ENCODE measurements at places on chromosomes 5 and 9.

- no peaks in the 10 kb centered on the region for H3K4me1 ChIP-seq
- no peak overlapping the region for H3K27ac ChIP-seq
These were observed 31.9 kb upstream of the C5orf58 start for GRCh38 chr5:170200876-170201275.

GRCh38 chr5:106047341-106047740, 1623.4 kb downstream of the EFNA5 start:
- no peaks in the 10 kb centered on the region for H3K36me3 ChIP-seq
- no peak overlapping the region for H3K4me3 ChIP-seq
- H3K27me3 ChIP-seq: no peaks in the 10 kb centered on the region
- DNase-seq: no peak

- peak overlapping the region; percentile 51 for H3K4me3 ChIP-seq
- no peak for DNase-seq
- H3K27me3 ChIP-seq: no peaks in the 10 kb centered on the region
- H3K27ac ChIP-seq: peak overlapping the region; percentile 79
- H3K4me1 ChIP-seq: no peaks in the 10 kb centered on the region
These were observed 45.1 kb upstream of the PJA2 start for GRCh38 chr5:109454731-109455505.

DNA sequence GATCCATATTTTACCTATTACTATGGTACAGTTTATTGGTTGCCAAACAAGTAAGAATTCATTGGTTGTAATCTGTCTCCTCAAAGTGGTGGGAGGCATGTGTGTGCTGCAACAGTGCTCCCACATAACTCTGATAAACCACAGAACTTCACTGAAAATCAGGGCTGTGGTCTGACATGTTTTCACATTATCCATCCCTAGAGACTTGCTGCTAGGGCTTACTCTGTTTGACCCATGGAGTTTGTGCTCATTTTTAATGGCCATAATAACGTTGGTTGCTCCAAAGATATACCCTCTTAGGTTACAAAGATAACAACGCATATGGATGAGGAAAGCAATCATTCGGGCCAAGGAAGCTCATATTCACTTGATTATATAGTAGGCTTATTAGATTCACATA, 37.0 kb downstream of the HACD4 start:
- no peak for DNase-seq
- H3K27ac ChIP-seq: no peak overlapping the region
- no peaks in the 10 kb centered on the region for H3K27me3 ChIP-seq
- H3K4me1 ChIP-seq: peaks cover 9% of the 10 kb centered on the region
- H3K36me3 ChIP-seq: peaks cover 5% of the 10 kb centered on the region

DNA sequence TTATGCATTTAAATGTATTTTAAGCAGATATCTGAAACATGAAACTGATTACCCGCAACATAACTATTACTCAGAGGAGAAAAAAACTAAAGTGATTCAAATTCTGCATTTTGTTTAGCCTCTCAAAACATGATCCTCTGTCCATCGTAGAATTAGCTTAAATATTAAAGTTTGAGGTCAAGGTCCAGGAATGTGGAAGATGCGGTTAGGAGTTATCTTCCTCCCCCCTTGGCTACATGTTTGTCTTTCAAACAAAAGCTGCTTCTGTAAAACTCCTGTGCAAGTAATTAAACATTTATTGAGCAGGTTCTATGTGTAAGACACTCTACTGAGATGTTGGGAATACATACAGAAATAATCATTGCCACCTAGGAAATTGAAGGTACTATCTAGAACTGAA, 175.0 kb upstream of the ISL1 start:
- H3K27me3 ChIP-seq: no peaks in the 10 kb centered on the region
- DNase-seq: no peak
- H3K27ac ChIP-seq: no peak overlapping the region
- H3K4me3 ChIP-seq: no peak overlapping the region
- no peaks in the 10 kb centered on the region for H3K36me3 ChIP-seq
- no peaks in the 10 kb centered on the region for H3K4me1 ChIP-seq

DNA sequence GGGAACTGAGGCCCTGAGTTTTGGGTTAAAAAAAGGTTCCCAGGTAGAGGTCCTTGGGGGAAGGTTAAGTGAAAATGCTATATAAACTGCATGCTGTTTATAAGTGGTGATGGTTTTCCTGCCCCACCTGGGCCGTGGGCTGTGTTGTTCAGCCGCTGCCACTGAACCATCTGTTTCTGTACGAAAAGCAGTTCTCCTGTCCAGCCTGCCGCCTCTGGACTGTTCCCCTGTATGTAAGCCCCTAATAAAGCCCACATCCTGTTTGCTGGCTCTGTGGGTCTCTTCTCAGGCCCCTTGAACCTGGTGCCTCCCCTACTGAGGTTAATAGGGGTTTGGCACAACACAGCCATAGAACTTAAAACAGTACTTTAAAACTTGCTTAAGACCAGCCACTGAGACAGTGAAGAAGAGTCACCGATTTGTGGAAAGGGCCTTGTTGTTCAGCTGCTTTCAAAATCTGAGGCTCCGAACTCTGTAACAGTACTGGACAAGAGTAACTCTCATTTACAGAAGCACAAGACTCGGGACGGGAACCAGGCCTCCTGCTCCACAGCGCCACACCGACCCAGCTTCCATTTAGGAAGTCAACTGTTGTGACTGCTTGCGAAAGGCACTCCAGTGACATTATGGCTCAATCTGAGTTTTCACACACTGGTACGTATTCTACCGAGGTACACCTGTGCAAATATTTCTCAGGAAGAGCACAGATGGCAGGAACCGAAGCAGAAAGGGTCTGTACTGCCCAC, 192.5 kb downstream of the CDK5RAP2 start:
- no peak for DNase-seq
- H3K4me1 ChIP-seq: peaks cover 84% of the 10 kb centered on the region
- peak overlapping the region; percentile 50 for H3K27ac ChIP-seq
- H3K4me3 ChIP-seq: no peak overlapping the region
- no peaks in the 10 kb centered on the region for H3K27me3 ChIP-seq

- no peaks in the 10 kb centered on the region for H3K27me3 ChIP-seq
- no peaks in the 10 kb centered on the region for H3K36me3 ChIP-seq
- DNase-seq: no peak
- no peak overlapping the region for H3K4me3 ChIP-seq
- no peak overlapping the region for H3K27ac ChIP-seq
These were observed 1647.4 kb upstream of the CDH9 start for GRCh38 chr5:28685794-28686193.

GRCh38 chr5:146888351-146888978, 9.9 kb upstream of the PPP2R2B start:
- H3K27ac ChIP-seq: no peak overlapping the region
- no peaks in the 10 kb centered on the region for H3K4me1 ChIP-seq
- no peak overlapping the region for H3K4me3 ChIP-seq
- no peak for DNase-seq

DNA sequence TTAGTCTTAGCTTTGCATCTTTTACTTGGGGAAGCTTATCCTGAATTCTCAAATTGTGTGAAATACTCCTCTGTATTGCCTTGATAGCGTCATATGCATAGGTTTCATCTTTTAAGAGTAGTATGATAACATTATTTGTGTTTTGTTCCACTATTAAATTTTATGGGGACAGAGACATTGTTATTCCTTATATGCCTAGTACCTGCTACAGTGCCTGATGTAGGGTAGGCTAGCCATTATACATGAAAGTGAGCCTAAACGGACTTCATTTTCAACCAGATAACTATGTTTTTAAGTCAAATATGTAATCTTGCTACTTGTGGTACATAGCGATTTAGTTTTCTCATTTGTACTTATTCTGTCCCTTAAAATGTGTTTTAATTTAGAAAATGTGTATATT, 105.9 kb downstream of the DMXL1 start:
- no peaks in the 10 kb centered on the region for H3K27me3 ChIP-seq
- H3K36me3 ChIP-seq: peaks cover 7% of the 10 kb centered on the region
- no peak for DNase-seq
- no peak overlapping the region for H3K27ac ChIP-seq

GRCh38 chr5:154734370-154735248, 20.6 kb upstream of the LARP1 start:
- no peaks in the 10 kb centered on the region for H3K36me3 ChIP-seq
- H3K27me3 ChIP-seq: no peaks in the 10 kb centered on the region
- DNase-seq: no peak
- H3K27ac ChIP-seq: no peak overlapping the region
- H3K4me1 ChIP-seq: no peaks in the 10 kb centered on the region

- no peak overlapping the region for H3K27ac ChIP-seq
- no peak for DNase-seq
- no peaks in the 10 kb centered on the region for H3K36me3 ChIP-seq
- no peaks in the 10 kb centered on the region for H3K27me3 ChIP-seq
These were observed 6.3 kb upstream of the ISCA1 start for GRCh38 chr9:86288499-86289198.

DNA sequence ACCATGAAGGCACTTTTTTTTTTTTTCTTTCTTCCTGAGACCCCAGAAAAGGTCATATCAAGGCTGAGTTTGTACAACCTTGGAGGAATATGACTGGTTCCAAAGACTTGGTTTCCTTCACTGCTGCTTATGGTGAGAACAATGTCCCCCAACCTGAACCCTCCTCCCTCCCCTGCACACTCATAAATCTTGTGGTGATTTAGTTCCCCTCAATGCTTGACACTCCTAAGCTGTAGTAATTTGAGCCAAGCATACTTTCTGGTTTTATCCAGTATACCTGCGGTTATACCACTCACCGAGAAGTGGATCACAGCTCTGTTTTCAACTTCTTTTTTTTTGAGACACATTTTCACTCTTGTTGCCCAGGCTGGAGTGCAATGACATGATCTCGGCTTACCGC, 149.9 kb upstream of the KLF4 start:
- no peak overlapping the region for H3K4me3 ChIP-seq
- H3K36me3 ChIP-seq: no peaks in the 10 kb centered on the region
- H3K27ac ChIP-seq: peak overlapping the region; percentile 90
- H3K4me1 ChIP-seq: peaks cover 9% of the 10 kb centered on the region

All from thoracic aorta (tissue), 2 donors.